ENCODE measurements at places on chromosomes 1 and 21. TPM values are rescaled to one million over a fixed set of nuclear protein-coding genes. Genes with fewer than 3 reads are reported as not detected.

GRCh38 chr1:97805093-97805492 is 115.7 kb downstream of the DPYD start:
- no peaks in the 10 kb centered on the region for H3K27me3 ChIP-seq
- H3K36me3 ChIP-seq = no peaks in the 10 kb centered on the region
- H3K27ac ChIP-seq = no peak overlapping the region

Gene CFAP107
- not detected for total RNA-seq

Gene KRTAP19-1
- not detected for total RNA-seq

GRCh38 chr1:59926381-59927123 is at the start of gene CYP2J2:
TSS of gene CYP2J2 (minus strand) at chr1:59926773. CDS start at chr1:59926746, 27 bp downstream.
- DNase-seq = peak; percentile 15
- no peaks in the 10 kb centered on the region for H3K36me3 ChIP-seq
- H3K4me1 ChIP-seq = peaks cover 9% of the 10 kb centered on the region

- H3K27ac ChIP-seq = no peak overlapping the region
- no peaks in the 10 kb centered on the region for H3K27me3 ChIP-seq
- no peaks in the 10 kb centered on the region for H3K4me1 ChIP-seq
- peak; percentile 28 for DNase-seq
- no peak overlapping the region for H3K4me3 ChIP-seq
- H3K36me3 ChIP-seq = no peaks in the 10 kb centered on the region
Observed at GRCh38 chr1:19704247-19705113, 39.8 kb downstream of the HTR6 start.

Gene NOS1AP
- 0.20 TPM for total RNA-seq

DNA sequence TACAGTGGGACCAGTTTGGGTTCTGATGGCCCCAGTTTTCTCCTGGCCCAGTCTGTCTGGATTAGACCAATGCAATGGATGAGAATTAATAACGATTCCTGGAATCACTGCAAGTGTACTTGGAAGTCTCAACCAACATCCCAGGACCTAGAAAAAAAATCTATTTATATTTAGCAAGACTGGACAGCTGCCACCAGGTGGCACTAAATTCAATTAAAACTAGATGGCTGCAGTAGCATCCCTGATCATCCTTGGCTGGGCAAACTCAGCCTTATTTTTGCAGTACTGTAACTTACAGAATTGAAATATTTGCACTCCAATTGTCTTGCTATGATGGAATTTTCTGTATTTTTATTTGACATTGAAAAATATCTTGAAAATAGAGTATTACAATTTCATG is 165.7 kb downstream of the NCAM2 start:
- H3K4me1 ChIP-seq = no peaks in the 10 kb centered on the region
- H3K27me3 ChIP-seq = no peaks in the 10 kb centered on the region
- no peak overlapping the region for H3K4me3 ChIP-seq
- no peak for DNase-seq
- H3K27ac ChIP-seq = no peak overlapping the region

- no peaks in the 10 kb centered on the region for H3K4me1 ChIP-seq
- H3K4me3 ChIP-seq = no peak overlapping the region
- no peak overlapping the region for H3K27ac ChIP-seq
- no peaks in the 10 kb centered on the region for H3K36me3 ChIP-seq
Observed at GRCh38 chr1:240965581-240966091, 353.7 kb upstream of the GREM2 start.

Gene C1orf141
- total RNA-seq = not detected

DNA sequence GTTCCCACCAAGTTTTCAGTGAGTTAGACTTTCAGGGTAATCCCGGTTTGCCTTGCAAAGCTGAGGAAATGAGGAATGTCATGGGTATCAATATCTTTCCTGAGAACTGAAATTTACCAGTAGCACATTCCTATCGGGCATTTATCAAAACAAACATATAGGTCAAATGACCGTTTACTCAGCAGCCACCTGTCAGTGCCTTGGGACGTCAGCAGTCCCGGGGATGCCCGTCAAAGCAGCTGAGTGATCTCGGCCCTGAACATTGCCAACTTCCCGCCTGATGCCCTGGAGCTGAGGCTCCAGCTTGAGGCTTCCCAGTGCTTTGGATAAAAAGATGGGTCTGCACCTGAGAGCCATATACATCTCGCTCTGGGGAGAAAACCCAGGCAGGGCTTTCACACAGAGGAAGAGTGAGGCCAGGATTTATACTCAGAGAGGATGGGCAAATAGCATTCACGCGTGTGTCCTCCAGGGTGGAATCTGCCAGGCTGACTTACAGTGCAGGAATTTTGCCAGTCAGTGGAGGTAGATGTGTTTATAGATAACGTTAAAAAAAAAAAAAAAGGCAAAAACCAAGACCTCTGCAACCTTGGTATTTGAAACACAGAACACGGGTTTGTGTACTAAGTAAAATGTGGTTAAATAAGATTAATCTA is 435.7 kb upstream of the VAMP3 start:
- no peaks in the 10 kb centered on the region for H3K4me1 ChIP-seq
- DNase-seq = no peak
- H3K27ac ChIP-seq = no peak overlapping the region
- peaks cover 5% of the 10 kb centered on the region for H3K27me3 ChIP-seq
- H3K36me3 ChIP-seq = no peaks in the 10 kb centered on the region

DNA sequence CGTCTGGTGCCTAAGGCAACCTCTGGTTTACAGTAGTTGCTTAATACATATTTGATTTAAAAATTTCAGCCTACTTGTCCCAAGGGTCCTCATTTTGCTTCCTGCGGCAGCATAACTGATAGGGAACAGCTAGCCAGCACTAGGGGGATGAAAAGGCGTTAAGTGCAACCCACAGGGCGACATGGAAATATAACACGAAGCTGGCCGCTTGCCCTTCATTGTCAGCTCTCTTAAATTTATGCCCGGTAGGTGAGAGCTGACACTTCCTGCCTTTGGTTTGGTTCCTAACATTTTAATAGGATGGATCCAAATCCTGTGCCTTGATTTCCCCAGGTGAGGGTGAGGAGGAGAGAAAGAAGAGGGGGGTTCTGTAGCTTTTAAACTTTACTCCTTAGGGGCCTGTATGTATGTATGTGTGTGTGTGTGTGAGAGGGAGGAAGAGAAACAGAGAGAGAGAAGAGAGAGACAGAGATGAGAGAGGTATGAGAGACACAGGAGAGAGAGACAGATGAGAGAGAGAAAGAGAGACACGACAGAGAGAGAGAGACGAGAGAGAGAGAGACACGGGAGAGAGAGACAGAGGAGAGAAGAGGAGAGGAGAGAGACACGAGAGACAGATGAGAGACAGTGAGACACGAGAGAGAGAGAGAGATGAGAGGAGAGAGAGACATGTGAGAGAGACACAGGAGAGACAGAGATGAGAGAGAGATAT is 938 bp upstream of the ACTN2 start:
- peak overlapping the region; percentile 65 for H3K4me3 ChIP-seq
- H3K27me3 ChIP-seq = no peaks in the 10 kb centered on the region
- H3K27ac ChIP-seq = peak overlapping the region; percentile 97
- no peaks in the 10 kb centered on the region for H3K36me3 ChIP-seq
- peak; percentile 53 for DNase-seq

- no peak overlapping the region for H3K27ac ChIP-seq
- no peaks in the 10 kb centered on the region for H3K4me1 ChIP-seq
- DNase-seq = no peak
Observed at GRCh38 chr1:167488786-167489185, 29.5 kb downstream of the CD247 start.

Gene RGS5
- total RNA-seq = 195 TPM

DNA sequence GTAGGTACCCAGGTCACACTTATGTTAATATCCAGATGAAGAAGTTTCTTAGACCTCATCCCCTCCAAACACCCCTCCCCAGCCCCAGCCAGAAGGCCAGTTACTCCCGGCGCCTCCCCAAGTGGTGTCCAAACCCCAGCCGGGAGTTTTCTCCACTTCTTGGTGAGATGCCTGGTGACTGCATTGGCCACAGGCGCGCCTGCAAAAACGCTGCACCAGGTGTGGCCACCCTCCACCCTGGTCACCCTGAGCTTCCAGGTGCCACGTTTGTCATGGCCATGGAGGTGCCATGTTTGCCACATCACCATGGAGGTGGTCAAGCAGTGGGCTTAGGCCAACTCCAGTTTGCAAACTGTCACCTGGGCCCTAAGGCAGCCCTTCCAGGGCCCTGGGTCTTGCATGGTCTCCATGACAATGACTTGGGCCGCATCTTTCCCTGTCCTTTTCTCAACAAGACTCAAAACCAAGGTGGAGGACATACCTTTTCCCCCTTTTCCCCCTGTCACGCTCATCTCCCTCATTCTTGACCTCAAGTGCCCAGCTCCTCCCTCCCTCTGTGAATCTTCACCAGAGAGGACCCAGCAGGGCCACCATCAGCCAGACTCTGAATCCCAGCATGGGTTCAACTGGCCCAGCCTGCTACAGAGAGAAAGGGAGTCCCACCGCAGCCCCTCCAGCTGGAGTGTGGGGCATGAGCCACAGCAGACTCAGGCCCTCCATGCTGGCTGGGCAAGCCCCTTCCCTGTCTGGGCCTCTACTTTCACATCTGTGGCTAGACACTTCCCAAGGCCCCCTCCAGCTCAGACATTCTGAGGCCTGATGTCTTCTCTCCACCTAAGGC is 125.9 kb upstream of the ZBTB40 start:
- H3K4me1 ChIP-seq = no peaks in the 10 kb centered on the region
- no peak overlapping the region for H3K27ac ChIP-seq
- no peaks in the 10 kb centered on the region for H3K27me3 ChIP-seq

Gene TMPRSS2
- total RNA-seq = not detected

Gene CELA2A
- not detected for total RNA-seq

Gene ZYG11A
- not detected for total RNA-seq

- peaks cover 7% of the 10 kb centered on the region for H3K4me1 ChIP-seq
- DNase-seq = no peak
- H3K4me3 ChIP-seq = peak overlapping the region; percentile 65
- no peaks in the 10 kb centered on the region for H3K36me3 ChIP-seq
Observed at GRCh38 chr1:110211496-110212168, 1.5 kb downstream of the KCNC4 start.

- DNase-seq = no peak
- no peaks in the 10 kb centered on the region for H3K27me3 ChIP-seq
- no peak overlapping the region for H3K4me3 ChIP-seq
- H3K4me1 ChIP-seq = no peaks in the 10 kb centered on the region
Observed at GRCh38 chr1:162327144-162327787, 49.4 kb downstream of the SPATA46 start.

DNA sequence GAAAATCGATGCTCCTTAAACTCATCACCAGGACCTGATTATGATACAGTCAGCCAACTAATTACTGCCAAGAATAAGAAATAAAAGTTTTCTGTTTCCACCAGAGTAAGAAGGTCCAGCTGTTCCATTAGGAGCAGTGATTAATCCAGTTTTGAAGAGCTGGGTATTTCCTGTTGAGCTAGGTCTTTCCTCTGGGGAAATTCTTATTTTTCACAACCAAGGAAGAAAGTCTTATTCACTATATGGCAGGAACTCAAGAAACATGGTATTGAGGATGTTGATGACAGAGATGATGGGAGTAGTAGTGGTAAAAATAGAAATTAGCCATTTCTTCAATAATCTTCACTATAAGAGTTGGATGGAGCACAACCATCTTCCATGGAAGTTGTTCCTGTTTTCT is 374.6 kb upstream of the RUNX1 start:
- no peak overlapping the region for H3K27ac ChIP-seq
- no peaks in the 10 kb centered on the region for H3K4me1 ChIP-seq
- H3K4me3 ChIP-seq = no peak overlapping the region
- DNase-seq = no peak
- H3K36me3 ChIP-seq = no peaks in the 10 kb centered on the region
- H3K27me3 ChIP-seq = peaks cover 4% of the 10 kb centered on the region

Gene TENT5C
- 2.3 TPM for total RNA-seq

- H3K27ac ChIP-seq = no peak overlapping the region
- H3K4me3 ChIP-seq = no peak overlapping the region
- no peak for DNase-seq
- H3K36me3 ChIP-seq = no peaks in the 10 kb centered on the region
Observed at GRCh38 chr1:67788238-67788790, 45.0 kb downstream of the GNG12 start.

Measured in gastrocnemius medialis (tissue), 4 donors.